Activated T-helper 17 cell treated with anti-CD3 and anti-CD28 coated beads, Interleukin-2, amount 50 U/mL, for 72 hours (primary cell): ENCODE measurements at places on chromosomes 11 and 22. TPM values are rescaled to one million over a fixed set of nuclear protein-coding genes. Genes with fewer than 3 reads are reported as not detected.
A peak's percentile ranks its signal among the peaks of the same experiment; 100 is the strongest.

GRCh38 chr11:18364495-18365073, 29.8 kb upstream of the LDHA start:
- ATAC-seq: no peak
- H3K27me3 ChIP-seq: no peaks in the 10 kb centered on the region
- H3K27ac ChIP-seq: peak overlapping the region; percentile 52
- H3K36me3 ChIP-seq: peaks cover 83% of the 10 kb centered on the region

DNA sequence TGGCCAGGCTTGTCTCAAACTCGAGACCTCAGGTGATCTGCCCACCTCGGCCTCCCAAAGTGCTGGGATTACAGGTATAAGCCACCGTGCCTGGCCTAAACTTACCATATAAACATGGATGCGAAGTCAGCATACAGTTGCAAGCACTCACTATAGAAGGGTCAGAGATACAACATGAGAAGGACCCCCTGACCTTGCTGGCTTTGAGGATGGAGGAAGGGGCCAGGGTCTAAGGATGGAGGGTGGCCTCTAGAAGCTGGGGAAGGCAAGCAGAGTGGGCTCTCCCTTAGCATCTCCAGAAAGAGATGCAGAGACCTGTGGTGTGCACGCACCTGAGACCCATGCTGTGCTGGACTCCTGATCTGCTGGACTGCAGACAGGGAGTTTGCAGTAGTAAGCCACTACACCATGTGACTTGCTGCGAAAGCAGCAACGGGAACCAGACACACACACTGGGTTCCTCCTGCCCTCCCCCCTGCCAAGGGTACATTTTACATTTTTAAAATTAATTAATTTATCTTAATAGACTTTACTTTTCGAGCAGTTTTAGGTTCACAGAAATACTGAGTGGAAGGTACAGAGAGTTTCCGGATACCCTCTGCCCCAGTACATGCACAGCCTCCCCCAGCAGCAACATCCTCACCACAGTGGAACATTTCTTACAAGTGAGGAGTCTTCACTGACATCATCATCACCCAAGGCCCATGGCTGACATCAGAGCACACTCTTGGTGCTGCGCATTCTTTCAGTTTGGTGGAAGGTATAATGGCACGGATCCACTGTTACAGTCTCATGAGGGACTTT, 170.1 kb upstream of the B3GAT1 start:
- no peaks in the 10 kb centered on the region for H3K4me1 ChIP-seq
- ATAC-seq: no peak
- H3K4me3 ChIP-seq: no peak overlapping the region
- H3K27ac ChIP-seq: no peak overlapping the region
- H3K27me3 ChIP-seq: peaks cover 30% of the 10 kb centered on the region
- no peaks in the 10 kb centered on the region for H3K36me3 ChIP-seq

GRCh38 chr11:102457865-102458264, 5.3 kb upstream of the TMEM123 start:
- ATAC-seq: no peak
- peaks cover 36% of the 10 kb centered on the region for H3K4me1 ChIP-seq
- H3K27me3 ChIP-seq: no peaks in the 10 kb centered on the region
- no peaks in the 10 kb centered on the region for H3K36me3 ChIP-seq

GRCh38 chr11:67238894-67239782, 27.1 kb upstream of the GRK2 start:
- H3K4me1 ChIP-seq: peaks cover 30% of the 10 kb centered on the region
- peak overlapping the region; percentile 98 for H3K4me3 ChIP-seq
- H3K36me3 ChIP-seq: peaks cover 59% of the 10 kb centered on the region
- no peaks in the 10 kb centered on the region for H3K27me3 ChIP-seq
- H3K27ac ChIP-seq: peak overlapping the region; percentile 99

The SYT12 gene
- total RNA-seq: not detected

The MIAT gene
- 81.2 TPM for total RNA-seq

DNA sequence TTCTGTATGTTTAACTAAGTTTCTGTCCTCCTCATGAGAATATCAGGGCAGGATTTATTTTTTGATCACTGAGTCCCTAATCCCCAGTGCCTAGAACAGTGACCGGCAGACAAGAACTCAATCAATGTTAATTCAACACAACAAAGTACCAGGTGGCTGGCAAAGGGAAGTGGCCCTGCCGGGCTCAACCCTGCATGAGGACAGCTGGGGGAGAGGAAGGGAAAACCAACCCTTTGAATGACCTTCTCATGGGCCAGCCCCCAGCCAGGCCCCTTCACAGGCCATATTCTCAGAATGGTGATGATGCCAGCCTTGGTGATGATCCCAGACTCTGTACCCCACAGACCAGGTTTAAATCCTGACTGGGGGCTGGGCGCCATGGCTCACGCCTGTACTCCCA, 1.4 kb upstream of the MFNG start:
- H3K36me3 ChIP-seq: peaks cover 31% of the 10 kb centered on the region
- H3K4me1 ChIP-seq: peaks cover 34% of the 10 kb centered on the region
- ATAC-seq: no peak
- no peaks in the 10 kb centered on the region for H3K27me3 ChIP-seq

The SLC37A2 gene
- total RNA-seq: 2.6 TPM

DNA sequence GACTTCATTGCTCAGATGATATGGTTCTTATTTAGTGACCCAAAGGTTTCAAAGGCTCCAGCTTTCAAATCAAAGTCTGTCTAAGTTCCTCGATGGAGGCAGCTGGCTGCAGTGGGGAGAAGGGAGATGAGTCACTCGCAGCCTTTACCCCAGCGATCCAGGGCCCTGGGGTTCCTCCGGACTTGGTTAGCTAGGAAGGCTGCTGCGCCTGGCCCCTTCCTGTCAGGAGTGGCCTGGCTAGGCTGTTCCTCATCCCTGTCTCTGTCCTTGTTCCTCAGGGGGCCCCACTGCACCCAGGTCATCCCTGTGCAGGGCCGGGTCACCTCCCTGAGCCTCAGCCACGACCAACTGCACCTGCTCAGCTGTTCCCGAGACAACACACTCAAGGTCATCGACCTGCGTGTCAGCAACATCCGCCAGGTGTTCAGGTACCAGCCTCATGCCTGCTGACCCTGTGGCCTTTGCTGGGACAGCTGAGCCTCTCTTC, 13.9 kb downstream of the ATG16L2 start:
- peaks cover 21% of the 10 kb centered on the region for H3K4me1 ChIP-seq
- peaks cover 71% of the 10 kb centered on the region for H3K36me3 ChIP-seq
- ATAC-seq: peak; percentile 9
- peak overlapping the region; percentile 60 for H3K27ac ChIP-seq
- H3K4me3 ChIP-seq: no peak overlapping the region

The OTOG gene
- not detected for total RNA-seq

GRCh38 chr11:4071914-4072313, 22.7 kb upstream of the RRM1 start:
- H3K4me3 ChIP-seq: no peak overlapping the region
- H3K36me3 ChIP-seq: peaks cover 40% of the 10 kb centered on the region
- peak overlapping the region; percentile 61 for H3K27ac ChIP-seq
- ATAC-seq: no peak
- no peaks in the 10 kb centered on the region for H3K27me3 ChIP-seq

GRCh38 chr11:114886644-114887265, 208.4 kb downstream of the NXPE2 start:
- no peaks in the 10 kb centered on the region for H3K36me3 ChIP-seq
- no peak for ATAC-seq
- no peak overlapping the region for H3K4me3 ChIP-seq
- no peaks in the 10 kb centered on the region for H3K27me3 ChIP-seq
- no peaks in the 10 kb centered on the region for H3K4me1 ChIP-seq

The CYTH4 gene
- 124 TPM for total RNA-seq

DNA sequence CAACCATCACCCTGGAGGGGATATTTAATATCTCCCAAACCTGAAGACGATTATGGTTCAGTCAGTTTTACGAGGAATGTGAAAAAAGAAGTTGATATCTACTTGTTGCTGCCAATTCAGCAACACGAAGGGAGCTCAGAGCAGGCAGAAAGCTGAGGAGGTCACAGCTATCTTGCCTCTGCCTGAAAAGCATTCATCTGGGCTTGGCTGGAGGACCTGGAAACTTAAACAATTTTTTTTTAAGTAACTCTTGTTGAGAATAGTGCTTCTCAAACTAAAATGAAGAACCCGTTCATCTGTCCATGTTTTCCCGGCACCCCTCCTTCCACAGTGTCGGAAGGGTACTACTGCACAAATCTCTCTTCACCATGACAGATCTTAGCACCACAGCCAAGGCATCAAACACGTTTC, 98.9 kb downstream of the MICAL3 start:
- H3K4me3 ChIP-seq: no peak overlapping the region
- no peak for ATAC-seq
- H3K36me3 ChIP-seq: no peaks in the 10 kb centered on the region
- H3K27ac ChIP-seq: no peak overlapping the region
- H3K27me3 ChIP-seq: no peaks in the 10 kb centered on the region
- peaks cover 21% of the 10 kb centered on the region for H3K4me1 ChIP-seq

The APOA5 gene
- total RNA-seq: not detected
